ENCODE measurements at places on chromosomes 6 and 20.

DNA sequence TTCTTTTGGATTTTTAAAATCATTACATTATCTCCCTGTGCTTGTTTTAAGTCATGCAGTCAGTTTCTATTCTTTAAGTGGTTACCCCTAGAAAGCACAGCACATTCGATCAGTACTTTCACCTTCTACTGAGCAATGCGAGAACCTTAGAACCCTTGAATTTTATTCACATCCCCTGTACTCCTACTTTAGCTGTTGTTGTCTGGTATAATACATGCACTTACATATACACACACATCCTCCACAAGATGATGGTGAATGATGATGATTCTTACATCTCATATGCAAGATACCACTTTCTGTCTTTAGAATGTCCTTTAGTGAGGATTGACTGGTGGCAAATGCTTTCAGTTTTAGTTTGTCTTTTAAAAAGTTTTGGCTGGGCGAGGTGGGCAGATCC is 5.7 kb downstream of the CDC40 start:
- DNase-seq = no peak

- no peak for DNase-seq
Measured at GRCh38 chr6:126066053-126067048, 80.0 kb downstream of the TRMT11 start.

DNA sequence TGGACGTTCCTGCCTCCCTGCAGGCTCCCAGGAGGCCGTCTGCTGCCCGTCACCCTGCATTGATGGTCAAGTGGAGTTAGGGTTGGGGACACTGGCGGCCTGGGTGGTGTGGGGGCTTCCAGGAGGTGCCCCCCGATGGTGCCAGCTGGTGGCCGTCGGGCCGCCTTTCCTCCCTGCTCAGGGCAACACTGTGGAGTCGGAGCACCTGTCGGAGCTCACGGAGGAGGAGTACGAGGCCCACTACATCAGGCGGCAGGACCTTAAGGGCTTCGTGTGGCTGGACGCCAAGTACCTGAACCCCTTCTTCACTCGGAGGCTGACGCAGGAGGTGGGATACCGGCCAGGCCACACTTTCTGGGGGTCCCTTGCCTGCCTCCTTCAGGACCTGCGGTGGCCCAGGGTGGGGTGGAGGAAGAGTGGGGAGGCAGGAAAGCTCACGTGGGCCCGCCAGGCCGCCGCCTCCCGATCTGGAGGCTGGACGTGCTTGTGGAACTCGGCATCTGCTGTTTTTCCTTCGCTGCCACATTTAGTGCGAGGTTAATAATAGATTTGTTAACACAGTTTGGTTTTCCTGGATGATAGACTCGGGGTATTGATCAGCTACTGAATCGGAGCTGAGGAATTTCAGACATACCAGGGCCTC is 28.6 kb downstream of the SPATA2 start:
- DNase-seq = no peak

DNA sequence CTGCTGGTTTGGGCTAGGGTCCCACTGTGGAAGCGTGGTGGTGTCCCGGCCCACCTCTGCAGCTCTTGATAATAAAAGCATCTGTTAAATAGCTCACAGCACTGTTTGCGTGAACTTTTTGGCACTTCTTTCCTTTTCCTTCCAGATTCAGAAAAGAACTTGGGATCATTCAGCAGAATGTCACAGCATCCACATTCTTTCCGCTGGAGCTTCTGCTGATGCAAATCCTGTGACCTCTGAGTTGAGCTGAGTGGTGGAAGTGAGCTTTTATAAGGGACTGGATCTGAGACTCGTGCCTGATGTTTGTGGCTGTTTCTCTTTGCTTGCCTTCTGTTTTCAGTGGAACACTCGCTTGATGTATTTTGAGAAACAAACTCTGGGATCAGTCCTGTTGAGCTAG is 3.9 kb downstream of the OSBPL2 start:
- DNase-seq = no peak

GRCh38 chr6:137734875-137735182 is 132.2 kb upstream of the TNFAIP3 start:
- DNase-seq = no peak

DNA sequence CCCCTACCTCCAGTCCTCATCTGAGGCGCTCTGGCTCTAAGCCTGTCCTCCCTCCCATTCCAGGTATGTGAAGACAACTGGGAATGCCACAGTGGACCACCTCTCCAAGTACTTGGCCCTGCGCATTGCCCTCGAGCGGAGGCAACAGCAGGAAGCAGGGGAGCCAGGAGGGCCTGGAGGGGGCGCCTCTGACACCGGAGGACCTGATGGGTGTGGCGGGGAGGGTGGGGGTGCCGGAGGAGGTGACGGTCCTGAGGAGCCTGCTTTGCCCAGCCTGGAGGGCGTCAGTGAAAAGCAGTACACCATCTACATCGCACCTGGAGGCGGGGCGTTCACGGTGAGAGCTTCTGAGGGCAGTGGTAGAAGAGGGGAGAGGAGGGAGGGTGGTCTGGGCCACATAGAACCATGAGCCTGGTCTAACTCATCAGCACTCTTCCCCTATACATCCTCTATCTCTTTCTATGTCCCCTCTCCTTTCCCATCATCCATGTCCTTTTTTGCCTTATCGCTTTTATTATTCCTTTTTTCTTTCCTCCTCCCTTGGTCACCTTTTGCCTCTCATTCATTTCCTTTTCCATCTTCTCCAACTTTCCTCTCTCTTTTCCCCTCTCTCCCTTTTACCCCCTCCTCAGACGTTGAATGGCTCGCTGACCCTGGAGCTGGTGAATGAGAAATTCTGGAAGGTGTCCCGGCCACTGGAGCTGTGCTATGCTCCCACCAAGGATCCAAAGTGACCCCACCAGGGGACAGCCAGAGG is 3.5 kb downstream of the RING1 start:
- DNase-seq = no peak

- peak; percentile 47 for DNase-seq
Measured at GRCh38 chr6:136113736-136114173, 136.4 kb downstream of the MTFR2 start.

DNA sequence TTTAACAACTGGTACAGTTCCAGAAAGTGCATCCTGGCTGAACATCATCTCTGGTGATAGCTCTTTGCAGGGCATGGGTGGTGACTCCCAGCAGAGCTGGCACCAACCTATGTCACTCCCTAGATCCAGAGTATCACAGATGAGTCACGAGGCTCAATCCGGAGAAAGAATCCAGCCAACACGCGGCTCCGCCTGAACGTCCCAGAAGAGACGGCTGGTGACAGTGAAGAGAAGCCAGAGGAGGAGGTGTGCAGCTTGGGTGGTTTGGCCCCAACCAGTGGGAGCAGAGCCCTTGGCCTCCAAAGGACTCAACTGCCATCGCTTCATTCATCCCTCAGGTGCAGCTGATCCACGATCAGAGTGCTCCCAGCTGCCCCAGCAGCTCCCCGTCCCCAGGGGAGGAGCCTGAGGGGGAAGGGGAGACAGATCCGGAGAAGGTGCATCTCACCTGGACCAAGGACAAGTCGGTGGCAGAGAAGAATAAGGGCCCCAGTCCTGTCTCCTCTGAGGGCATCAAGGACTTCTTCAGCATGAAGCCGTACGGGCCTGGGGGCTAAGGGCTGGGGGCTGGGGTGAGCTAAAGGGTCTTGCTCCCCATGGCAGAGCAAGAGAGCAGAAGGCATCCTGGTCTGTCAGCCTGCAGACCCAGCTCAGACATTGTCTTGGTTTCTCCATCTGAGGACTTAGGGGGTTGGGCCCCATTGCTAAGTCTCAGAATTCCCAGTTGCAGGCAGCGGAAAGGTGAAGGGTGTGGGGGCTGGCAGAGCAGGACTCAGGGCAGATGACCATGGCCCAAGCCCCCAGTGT is 27.2 kb downstream of the SLC12A5 start:
- no peak for DNase-seq

DNA sequence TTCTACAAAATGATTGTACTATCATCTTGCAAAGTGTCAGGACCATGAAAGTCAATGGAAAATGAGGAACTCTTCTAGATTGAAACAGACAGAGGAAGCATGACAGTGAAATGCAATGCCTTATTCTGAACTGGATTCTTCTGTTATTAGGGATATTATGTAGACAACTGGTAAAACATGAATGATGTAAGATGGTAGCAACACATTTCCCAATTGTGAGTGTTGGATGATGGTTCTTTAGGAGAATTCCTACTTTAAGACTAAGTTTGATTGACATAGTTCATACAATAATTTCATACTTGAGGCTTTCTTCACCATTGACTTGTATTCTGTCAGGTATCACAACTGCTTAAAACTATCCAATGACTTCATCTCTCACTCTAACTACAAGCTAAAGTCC is 4.5 kb downstream of the UBE3D start:
- no peak for DNase-seq

DNA sequence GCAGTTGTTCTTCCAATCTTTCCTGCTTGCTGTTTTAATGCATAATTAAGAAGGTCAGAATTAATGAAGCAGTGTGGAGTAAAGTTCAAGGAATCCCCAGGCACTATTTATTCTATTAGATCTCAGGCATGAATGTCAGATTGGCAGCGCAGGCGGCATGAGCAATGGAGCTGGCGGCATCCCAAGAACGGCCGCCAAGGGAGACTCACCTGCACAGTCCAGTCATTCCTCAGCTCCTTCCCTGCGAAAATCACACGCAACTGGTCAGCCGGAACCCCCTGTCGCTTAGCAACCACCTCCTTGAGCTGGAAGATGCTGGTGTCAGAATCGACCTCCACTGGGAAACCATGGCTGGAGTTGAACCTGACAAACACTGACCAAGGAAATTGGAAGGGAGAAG is 284.5 kb downstream of the PRKN start:
- no peak for DNase-seq

Measured in Right ventricle myocardium superior (tissue), 1 donor.